ENCODE measurements at places on chromosomes 7 and 10.

GRCh38 chr7:140237390-140237789, 60.6 kb upstream of the KDM7A start:
- DNase-seq: no peak

DNA sequence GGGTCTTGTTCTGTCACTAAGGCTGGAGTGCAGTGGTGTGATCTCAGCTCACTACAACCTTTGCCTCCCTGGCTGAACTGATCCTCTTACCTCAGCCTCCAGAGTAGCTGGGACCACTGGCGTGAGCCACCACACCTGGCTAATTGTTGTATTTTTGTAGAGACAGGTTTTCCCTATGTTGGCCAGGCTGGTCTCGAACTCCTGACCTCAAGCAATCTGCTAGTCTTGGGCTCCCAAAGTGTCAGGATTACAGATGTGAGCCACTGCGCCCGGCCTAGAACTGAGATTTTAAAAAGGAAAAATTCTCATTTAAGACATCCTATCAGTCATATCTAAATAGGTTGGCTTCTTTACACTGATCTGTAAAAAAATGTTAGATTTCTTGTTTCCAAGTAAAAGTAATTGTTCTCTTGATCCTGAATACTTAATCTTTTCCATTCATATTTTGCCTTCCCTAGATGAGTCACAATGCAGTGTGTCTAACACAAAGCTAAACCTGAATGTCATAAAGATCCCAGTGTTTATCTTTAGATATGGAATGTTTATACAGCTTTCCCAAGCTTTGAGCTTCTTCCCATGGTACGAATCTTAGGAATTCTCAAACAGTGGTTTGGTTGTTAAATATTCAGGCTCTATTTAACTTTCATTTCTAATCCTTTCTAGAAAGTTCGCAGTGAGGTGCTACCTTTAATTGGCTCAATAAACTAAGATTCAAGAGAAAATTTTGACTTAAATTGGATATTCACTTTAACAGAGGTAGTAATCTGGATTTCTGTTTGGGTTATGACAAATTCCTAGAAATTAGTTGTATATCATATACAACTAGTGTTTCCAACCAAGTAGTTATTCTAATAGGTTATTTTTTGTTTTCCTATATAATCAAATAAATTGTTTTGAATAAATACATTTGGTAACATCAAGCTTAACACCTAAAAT, 12.1 kb upstream of the LAMB1 start:
- DNase-seq: no peak

DNA sequence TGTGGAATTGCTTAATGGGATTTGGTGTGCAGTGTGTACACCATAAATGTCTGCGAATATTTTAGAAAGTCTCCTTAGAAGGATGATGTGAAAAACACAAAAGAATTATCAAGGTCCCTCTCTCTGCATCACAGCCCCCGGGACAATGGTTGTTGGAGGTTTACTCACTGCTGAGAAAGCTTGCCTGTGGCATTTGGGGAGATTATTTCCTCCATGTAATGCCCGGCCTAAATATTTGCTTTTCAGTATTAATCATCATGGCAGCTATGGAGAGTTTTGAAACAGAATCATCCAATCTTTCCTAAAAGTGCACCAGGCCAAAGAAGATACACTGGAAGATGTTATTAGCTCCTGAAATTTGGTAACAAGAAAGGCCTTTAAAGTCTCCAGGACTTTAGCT, 113.8 kb upstream of the ADCY1 start:
- DNase-seq: no peak

DNA sequence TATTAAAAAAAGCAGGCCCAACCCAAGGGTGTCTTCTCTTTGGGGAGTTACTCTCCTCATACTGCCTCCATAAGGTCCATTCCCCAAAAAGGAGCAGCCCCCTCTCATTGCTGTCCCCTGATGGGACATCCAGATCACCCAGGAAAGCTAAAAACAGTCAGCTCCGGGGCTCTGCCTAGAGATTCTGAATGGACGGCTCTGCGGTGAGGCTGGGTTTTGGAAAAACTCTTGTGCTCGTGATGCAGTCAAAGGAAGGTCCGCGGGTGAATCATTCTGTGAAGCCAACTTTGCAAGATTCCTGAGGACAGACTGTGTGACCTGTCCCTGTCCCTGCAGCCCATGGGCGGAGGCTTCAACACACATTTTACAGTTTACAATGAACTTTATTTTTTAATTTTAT, 351.5 kb downstream of the TYW1 start:
- DNase-seq: no peak

DNA sequence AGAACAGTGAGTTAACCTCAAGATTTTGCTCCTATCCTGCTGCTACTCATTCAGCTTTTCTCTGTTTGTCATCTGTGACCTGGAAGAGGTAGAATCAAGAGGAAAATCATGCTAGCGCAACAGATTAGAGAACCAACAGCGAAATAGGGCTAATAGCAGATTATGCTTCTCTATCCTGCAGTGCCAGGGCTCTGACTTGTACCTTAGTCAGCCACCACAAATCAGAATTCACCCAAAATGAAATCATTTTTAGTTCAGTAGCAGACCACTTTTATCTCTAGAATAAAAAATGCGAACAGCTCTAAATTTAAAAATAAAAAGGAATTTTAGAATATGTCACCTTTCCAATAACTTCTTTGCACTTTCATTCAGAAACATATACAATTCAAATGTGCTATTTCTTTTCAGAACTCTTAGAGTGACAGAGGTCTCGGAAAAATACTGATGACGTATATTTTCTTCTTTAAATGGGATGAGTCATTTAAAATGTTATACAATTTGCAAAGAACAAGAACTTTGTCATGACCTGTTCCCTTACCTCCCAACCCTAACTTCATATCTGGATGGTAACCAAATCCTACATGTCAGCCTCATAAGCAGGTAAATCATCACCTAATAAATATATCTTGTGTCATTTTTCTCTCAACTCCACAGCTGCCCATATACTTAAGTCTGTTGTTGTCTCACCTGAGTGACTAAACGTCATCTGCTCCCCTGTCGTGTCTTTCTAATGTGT, 896.4 kb downstream of the PCDH15 start:
- DNase-seq: no peak

DNA sequence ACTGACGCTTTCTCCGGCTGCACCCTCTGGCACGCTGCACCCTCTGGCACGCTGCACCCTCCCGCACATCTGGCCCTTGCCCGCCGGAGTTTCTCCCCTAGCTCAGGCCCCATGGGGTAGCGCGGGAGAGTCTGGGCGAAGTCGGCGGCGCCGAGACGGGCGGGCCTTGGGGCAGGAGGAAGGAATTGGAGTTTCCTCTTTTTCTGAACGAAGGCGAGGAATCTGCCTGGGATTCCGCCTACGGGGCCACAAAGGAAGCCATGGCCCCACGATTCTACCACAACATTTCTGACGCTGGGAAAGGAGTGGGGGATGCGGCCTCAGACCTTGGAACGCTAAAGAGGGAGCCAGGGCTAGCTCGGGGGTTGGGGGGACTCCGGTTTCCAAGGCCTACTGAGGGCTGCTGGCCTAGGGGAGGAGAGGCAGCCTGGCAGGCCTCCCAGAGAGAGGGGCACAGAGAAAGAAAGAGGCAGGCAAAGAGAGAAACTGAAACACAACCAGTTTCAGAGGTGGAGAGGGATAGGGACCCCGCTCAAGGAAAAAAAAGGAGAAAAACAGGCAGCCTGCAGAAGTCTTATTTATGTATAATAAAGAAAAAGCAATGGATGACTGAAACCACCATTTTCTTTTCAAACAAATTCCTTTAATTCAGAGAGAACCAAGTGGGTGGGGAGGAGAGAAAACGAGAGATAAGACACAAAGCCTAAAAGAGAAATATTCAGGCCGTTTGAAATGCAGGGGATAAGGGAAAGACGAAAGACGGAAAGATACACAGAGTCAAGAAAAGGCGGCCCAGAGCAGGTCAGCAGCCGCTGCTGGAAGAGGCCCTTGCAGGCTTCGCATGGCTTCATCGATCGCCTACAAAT, 4.3 kb downstream of the TLX1 start:
- DNase-seq: no peak

GRCh38 chr10:33084453-33084852, 126.4 kb upstream of the ITGB1 start:
- no peak for DNase-seq

- no peak for DNase-seq
Measured at GRCh38 chr10:116069856-116070255, 203.2 kb downstream of the GFRA1 start.

- DNase-seq: no peak
Measured at GRCh38 chr7:45085619-45086200, 3.1 kb downstream of the NACAD start.

DNA sequence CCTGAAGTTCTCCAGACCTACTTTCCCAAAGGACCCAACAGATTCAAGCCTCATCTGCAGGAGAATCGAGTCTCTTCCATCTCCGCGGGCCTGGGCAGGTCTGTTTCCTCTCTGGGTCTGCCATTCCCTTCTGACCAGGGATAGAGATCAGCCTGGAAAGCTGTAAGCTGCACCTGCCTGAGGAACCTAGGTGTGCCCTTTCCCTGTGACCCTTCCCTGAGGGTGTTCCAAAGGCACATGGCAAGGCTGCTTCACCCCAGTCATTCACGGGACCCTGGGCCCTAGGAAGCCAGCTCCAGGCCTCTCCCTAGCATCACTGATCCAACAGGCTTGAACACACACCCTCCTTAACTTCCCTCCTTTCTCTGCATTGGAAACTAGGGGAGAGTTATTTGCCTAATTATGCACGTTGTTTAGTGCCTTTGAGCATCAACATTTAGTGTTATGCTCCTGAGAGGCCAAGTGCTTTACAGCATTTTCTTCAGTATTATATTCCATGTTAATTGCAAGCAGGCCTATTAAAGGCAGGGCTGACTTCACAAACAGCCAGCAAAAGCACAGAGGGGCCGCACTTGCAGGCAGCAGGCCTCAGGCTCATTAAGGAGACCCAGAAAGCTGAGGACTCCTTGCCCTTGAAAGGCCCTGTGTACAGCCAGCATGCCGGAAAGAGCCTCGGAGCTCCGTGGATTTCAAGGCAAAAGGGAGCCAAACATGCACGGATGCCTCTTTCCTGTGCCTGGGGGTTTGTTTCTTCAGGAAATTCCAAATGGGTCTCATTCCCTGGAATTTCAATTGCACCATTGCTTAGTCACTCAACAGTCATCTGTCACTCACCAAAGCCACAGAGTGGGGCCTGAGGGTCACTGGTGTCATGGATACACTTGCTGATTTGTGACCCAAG, 91.0 kb upstream of the FAM20C start:
- no peak for DNase-seq

GRCh38 chr7:50529093-50529862, 35.9 kb downstream of the DDC start:
- DNase-seq: no peak

DNA sequence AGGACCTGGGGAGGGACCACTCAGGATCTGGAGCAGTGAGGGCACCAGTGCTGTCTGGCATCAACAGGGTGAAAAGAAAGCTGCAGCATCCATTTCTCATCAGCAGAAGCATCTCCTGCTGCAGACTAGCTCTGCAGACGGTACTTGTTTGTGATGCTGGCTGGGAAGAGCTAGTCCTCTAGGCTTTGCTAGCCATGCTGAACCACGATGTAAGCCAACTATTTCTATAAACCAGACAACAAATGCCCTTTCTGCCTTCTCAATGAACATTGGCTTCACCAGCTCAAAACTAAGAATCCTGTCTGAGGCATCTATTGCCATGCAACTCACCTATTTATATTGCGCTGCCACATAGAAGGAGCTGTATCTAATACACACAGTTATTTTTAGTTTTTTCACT, 65.6 kb downstream of the CTTNBP2 start:
- no peak for DNase-seq

- DNase-seq: no peak
Measured at GRCh38 chr7:38220452-38220851, 42.4 kb downstream of the STARD3NL start.

DNA sequence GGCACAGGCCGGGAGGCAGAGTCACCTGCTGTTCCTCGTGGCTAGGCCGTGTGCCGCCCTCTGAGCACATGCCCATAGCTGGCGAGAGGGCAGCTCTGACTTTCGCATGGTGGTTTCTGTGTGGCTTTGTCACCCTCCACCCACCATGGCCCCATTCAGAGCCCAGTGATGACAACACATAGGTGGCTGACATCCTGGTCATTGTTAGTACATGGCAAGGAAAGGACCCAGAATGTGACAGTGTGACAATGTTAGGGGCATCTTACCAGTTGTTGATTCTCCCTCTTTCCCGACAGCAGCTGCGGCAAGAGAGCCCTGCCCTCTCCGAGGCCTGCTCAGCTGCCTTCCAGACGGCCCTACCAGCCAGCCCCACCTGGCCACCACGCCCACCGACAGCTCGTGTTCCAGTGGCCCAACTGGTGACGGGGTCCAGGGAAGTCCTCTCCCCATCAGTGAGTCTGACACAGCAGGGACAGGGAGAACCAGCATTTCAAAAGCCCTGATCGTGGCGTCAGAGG, 52.2 kb downstream of the ZNF467 start:
- no peak for DNase-seq

DNA sequence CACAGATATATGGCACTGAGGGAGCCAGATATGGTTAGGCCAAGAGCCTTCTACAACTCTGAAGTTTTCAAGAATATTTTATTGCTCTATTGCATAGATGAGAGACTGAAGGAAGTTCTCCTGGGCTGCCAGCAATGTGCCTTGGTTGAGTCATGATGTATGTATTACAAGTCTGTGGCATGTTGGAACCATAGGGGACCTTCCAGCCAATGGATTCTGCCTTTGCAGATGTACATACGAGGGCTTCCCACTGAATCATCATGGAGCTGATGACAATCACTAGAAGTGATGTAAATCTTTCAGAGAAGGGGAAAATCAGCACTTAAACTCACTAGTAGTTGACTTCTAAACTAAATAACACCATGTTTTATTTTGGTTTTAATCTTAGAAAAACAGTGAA, 419.5 kb downstream of the PHTF2 start:
- DNase-seq: no peak

GRCh38 chr10:101031128-101031795, at the start of the genes PDZD7 and SFXN3:
Gene PDZD7 (minus strand): TSS chr10:101031129. CDS start chr10:101030219, 910 bp downstream.
Gene SFXN3 (plus strand): TSS chr10:101031234. CDS start chr10:101034695, 3,461 bp downstream.
- no peak for DNase-seq

DNA sequence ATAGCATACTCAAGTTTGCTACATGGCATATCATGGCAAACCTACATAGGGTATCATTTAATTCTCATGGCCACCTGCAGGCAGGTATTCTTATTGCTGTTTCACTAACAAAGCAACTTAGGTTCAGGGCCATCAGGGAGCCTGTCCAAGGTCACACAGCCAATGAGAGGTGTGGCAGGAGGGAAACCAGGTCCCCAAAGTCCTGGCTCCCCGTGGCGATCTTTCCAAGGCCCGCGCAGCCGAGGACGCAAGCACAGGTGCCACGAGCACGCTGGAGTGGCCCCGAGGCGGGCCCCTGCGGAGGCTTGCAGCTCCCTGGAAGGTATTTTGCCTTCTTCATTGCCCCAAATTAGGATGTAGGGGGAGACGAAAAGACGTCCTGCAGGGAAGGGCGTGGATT, 20.8 kb downstream of the PRKAG2 start:
- no peak for DNase-seq

- no peak for DNase-seq
Measured at GRCh38 chr7:26865094-26865388, 651 bp upstream of the SKAP2 start.

GRCh38 chr10:103054621-103055020, 136.5 kb downstream of the CNNM2 start:
- DNase-seq: no peak

Data from SK-N-MC (cell line).